ENCODE measurements at places on chromosomes 7 and 10.

- no peak for DNase-seq
These were observed 173.5 kb downstream of the PLXNA4 start for GRCh38 chr7:132402751-132403245.

DNA sequence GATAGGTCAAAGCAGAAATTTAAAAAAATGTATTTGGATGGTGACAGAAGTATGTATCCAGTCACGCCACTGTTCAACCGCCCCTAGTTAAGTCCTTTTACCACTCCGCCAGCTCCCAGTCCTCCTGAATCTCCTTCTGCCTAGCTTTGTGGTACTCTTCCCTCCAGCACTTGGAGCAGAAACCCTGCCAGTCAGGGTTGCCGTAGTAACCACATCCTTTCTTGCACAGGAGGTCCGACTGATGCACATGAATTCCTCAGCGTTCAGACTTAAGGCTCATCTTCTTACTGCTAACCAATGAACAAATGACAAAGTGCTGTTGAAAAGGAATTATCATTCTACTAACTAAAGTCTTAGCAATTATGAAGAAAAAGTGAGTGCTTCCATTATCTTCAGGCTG, 175.3 kb upstream of the KCTD7 start:
- no peak for DNase-seq

DNA sequence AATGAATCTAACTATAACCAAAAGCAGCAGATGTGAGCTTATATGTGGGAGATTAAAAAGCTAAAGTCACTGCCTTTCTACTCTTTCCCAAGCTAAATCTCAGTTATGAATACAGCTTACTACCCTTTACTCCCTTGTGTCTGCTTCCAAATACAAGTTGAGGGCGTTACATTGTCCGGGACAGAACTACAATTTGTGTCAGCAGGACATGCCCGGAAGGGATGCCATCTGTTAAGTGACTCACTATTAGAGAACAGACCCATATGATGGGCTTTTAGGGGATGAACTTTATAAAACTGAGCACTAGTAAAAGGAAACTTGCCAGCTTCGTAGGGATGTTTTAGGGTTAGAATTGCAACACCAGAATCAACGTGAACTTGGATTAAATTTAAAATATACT, 299.7 kb upstream of the CSTF2T start:
- DNase-seq: no peak

GRCh38 chr10:7797582-7797981, 9.6 kb downstream of the ATP5F1C start:
- DNase-seq: no peak

DNA sequence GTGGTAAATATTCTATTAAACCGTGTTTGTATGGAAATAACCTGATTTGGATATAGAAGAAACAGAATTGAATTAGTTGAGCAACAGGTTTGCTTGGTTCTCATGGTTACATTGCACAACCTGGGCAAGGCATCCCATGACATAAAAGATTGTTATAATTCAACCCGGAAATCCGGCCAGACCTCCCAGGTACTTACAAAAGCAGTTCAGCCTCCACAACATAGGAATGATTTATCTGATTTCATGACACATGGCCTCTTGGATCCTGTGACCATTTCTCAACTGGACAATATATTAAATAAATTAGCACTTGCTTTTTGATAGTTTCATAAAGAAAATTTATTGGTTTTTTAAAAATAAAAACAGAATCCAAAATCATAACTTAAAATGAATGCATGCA, 55.1 kb upstream of the PTPN12 start:
- DNase-seq: peak; percentile 87

GRCh38 chr7:87592300-87592699, 8.4 kb downstream of the ABCB1 start:
- no peak for DNase-seq
